CD4-positive, alpha-beta T cell treated with Interleukin-6 at 100 ng/mL for 8 hours (primary cell): ENCODE measurements at places on chromosomes 11 and 22.

DNA sequence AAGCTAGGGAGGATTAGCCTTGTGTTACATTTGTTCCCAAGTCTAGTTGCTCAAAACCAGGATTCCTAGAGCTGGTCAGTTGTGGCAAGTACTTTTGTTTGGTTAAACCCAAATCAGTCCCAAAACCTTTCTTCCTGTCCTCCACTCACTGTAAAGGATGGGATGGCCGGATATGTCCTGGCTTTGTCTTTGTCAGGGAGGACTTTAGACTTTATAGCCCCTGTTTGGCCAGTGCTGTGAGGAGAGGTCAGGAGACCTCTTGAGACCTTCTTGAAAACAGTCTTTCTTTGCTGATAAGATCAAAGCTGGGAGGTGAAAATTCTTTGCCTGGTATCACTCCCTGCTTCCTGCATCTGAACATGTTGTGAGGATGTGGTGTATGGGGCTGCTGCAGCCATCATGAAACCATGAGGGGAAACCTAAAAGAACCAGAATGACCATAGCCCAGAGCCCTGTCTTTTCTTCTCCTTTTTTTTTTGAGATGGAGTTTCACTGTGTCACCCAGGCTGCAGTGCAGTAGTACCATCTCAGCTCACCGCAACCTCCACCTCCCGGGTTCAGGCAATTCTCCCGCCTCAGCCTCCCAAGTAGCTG lies 43.6 kb upstream of the FTH1 start:
- DNase-seq: no peak

DNA sequence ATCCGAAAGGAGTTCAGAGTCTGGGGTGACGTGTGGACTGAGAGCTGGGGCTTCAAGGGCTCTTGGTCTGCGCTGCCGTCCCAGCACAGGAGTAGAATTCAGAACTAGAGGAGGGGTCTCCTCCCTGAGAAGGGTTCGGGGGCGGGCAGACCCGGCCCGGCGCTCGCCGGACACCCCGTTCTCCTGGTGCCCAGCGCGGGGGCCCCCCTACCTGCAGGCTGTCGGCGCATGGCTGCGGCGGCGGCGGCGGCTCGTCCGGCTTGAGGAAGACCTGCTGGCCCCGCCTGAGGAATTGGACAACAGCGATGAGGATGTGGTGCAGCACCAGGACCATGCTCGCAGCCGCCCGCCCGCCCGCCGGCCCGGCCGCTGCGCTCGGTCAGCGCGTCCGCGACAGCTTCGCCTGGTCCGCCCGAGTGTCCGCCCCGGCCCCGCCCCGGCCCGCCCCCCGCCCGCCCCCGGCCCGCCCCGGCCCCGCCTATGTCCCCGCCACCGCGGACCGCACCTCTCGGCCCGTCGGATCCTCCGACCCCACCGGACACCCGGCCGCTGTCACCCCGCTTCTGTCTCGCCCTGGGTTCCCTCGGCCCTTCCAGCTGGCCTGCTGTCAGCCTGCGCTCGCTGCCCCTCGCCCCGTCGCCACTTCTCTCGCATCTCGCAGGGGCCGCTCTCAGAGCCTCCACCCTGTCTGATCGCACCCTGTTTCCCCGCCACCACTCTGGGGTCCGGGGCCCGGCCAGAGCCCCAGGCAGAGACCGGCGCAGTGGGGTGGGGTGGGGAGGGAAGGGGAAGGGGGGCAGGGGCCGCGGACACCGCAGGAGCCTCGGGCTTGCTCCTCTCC lies 32.0 kb downstream of the PDE2A start:
- DNase-seq: no peak

GRCh38 chr11:120988603-120989002 lies 35.3 kb upstream of the TBCEL start:
- DNase-seq: no peak

GRCh38 chr11:28697920-28698827 lies 590.0 kb downstream of the METTL15 start:
- no peak for DNase-seq

DNA sequence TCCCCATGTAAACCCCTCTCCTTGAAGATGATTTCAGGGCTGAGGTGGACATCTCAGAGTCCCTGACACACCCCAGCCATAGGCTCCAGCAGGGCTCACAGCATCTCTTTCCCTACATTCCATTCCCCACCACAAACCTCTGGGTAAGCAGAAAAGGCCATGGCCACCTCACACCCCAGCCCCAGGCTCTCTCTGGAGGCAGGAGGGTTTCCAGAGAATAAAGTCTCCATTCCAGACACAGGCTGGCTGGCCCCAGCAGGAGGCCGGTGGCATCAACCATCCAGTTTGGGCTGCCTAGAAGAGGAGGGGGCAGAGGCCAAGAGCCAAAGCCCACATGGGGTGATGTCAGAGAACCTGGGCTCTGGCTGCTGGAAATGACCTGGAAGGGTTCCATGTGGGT lies 61.4 kb downstream of the TP53I11 start:
- no peak for DNase-seq

- no peak for DNase-seq
Measured at GRCh38 chr11:73971175-73971719, 11.4 kb downstream of the UCP2 start.

GRCh38 chr22:44249376-44250147 lies 63.2 kb downstream of the SHISAL1 start:
- DNase-seq: no peak

GRCh38 chr11:99079576-99079975 lies 58.8 kb downstream of the CNTN5 start:
- no peak for DNase-seq

DNA sequence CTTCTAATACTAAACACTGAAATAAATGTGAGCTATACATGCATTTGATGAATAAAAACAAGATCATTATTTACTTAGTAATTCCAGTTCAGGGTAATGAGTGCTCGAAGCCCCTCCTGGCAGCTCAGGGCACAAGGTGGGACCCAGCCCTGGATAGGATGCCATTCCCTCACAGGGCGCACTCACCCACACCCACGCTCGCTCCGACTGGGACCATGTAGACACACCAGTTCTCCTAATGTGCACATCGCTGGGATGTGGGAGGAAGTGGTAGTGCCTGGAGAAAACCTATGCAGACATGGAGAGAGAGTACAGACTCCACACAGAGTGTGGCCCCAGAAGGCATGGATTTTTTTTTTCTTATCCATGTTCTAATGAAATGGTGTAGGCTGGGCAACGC lies 44.5 kb upstream of the RASSF10 start:
- DNase-seq: no peak

- peak; percentile 33 for DNase-seq
Measured at GRCh38 chr11:86608251-86608799, 64.1 kb downstream of the ME3 start.

GRCh38 chr11:64716473-64717267 lies 6.3 kb downstream of the NRXN2 start:
- no peak for DNase-seq

GRCh38 chr11:2674658-2675131 lies 25.1 kb downstream of the KCNQ1OT1 start:
- DNase-seq: no peak

- DNase-seq: no peak
Measured at GRCh38 chr11:35135222-35135621, 3.7 kb upstream of the CD44 start.

- peak; percentile 12 for DNase-seq
Measured at GRCh38 chr11:57513911-57514537, 1.5 kb downstream of the SLC43A1 start.

GRCh38 chr11:128195756-128196155 lies 391.6 kb downstream of the ETS1 start:
- no peak for DNase-seq

DNA sequence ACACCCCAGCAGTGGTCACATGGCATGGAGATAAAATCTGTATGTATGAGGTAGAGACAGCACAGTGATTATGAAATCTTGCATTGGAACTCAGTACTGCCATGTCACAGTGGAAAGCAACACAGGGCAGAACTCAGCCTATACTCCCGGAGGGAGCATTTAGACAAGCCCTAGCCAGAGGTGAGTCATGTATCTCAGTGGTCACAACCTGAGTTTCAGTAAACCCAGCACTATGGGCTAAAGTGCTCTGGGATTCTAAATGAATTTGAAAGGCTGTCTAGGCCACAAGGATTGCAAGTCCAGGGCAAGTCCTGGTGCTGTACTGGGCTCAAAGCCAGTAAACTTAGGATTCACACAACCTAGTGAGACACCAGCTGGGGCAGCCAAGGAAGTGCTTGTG lies 1717.1 kb upstream of the RAG2 start:
- no peak for DNase-seq

DNA sequence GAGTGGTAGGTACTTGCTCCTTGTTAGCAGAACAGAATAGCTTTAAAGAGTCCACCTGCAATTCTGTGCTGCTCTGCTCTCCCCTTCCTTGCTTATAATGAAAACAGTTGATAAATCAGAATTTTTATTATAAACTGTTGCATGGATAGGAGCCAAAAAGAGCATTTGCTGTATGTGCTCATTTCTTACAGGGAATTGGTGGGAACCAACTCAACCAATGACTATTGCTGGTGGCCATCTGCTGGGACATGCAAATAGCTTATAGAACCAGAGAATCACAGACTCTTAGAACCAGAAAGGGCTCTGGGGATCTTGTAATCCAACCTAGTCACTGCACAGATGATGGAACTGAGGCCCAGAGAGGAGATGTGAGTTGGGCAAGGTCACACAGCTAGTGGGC lies 43.1 kb upstream of the NECTIN1 start:
- DNase-seq: no peak

DNA sequence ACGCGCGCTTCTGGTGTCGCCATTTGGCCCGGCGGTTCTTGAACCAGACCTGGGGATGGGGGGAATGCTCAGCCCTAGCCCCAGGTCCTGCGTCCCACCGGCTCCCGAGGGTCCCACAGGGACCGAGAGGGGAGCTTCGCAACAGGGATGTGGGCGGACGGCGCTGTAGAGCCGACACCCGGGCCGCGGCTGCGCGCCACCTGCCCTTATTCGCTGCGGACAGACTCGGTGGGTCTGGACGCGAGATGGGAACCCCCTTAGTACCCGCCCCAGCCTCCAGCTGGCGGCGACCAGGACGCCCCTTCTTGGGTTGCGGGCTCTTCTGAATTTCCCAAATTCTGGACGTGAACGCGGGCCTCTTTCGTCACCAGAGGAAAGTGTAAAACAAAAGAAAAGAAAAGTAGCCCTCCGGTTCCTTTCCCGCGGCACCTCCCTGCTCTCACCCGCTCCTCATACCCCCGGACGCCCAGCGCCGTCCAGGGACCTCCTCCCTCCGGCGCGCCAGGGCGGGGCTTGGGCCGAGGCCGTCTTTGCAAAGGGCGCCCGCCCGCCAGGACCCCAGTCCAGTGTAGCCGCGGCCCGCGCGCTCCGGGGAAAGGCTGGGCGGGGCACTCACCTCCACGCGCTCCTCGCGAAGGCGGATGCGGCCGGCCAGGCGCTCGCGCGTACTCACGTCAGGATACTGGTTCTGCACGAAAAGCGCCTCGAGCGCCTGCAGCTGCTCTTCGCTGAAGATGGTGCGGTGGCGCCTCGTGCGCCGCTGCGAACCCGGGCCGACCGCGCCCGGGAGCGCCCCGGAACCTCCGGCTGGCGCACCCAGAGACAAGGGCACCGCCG lies 827 bp downstream of the GSC2 start:
- DNase-seq: peak; percentile 33

DNA sequence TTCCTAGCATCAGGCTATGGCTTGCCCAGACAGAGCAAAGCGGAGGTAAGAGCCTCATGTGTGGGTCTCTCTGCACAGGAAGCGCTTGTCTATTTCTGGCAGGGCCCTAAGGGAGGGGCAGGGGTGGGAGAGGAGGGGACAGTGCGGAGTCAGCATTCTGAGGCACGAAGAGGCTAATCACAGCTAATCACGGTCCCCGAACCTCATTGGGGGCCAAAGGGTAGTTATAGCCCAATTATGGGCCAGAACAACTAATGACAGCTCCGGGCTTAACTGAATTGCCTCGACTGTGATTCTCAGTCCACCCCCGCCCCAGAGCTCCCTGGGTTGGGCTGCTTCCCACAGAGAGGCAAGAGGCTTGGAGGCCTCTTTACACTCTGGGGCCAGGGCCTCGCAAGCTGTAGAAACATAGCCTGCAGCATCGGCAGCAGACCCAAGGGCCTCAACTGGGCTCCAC lies 72.7 kb upstream of the PRDM11 start:
- DNase-seq: peak; percentile 20

DNA sequence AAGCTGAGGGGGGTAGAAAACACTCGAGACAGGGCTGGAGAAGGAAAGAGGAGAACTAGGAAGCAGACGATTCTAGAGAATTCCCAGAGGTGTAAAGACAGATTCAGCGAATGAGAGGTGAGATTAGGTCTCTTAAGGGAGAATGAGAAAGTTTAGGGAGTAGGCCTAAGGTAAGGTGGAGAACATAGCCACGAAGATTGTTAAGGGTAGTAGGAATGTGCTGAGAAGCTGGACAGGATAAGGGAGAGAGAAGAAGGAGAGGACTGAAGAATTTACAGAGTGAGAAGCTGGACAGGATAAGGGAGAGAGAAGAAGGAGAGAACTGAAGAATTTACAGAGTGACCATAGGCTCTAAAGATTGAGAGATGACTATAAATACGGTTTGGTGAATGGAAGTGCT lies 908 bp downstream of the PPME1 start:
- no peak for DNase-seq

DNA sequence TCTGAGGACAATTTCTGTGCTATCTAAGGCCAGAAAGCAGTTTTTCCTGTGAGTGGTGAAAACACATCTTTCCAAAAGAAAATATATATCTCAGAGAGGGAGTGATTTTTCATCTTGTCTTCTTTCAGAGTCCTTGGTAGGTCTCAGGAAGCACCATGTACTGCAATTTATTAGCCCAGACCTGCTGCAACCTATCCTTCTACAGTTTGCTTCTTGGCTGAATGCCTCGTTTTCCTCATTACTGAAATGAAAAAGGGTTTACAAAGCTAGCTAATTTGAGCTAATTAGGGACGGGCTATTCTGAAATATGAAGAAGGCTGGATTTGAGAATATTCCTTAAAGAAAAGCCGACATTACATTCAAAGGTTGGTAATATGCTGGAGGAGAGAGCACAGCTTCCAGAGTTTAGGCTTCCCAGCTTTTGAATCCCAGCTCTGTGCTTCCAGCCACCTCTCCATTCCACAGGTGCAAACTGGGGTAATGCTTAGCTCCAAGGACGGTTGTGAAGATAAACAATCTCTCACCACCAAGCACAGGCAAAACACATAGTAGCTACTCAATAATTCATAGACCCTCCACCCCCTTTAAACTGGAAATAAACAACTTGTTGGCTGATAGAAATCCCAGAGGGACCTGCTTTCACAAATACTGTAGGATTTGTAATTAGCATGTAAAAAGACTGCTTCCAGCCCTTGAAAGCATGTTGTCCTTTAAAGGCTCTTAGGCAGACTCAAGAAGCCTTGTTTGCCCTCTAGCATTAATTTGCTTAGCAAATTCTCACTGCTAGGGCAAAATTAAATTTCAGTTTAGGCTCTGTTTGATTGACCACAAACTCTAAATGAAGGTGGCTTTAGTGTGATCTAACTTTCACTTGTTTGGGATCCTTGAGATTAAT lies 24.5 kb upstream of the SESN3 start:
- DNase-seq: no peak

- no peak for DNase-seq
Measured at GRCh38 chr22:27836181-27836580, 34.6 kb upstream of the MN1 start.

DNA sequence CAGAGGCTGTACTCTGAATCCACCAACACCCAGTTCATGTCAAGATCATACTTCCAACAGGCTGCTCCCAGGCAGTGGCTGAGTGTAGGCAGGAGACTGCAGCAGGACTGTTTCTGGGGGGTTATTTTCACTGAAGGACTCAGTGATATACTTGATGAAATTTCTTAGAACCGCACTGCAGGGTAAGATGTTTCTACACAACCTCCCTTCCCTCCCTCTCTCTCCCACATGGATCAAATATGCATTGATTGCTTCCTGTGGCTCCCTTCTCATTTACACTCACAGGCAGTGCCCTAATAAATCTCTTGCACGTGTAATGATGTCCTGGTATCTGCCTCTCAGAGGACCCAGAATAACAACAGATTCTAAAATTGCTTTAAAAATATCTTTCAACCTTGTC lies 251.3 kb upstream of the CCDC179 start:
- no peak for DNase-seq
